ENCODE measurements at places on chromosomes 3 and 15. TPM values are rescaled to one million over a fixed set of nuclear protein-coding genes. Genes with fewer than 3 reads are reported as not detected.

Gene OR5H6
- not detected for total RNA-seq

Gene TMEM266
- 4.4 TPM for total RNA-seq

Gene PLSCR5
- not detected for total RNA-seq

Gene ISG20
- total RNA-seq: 18.5 TPM

Gene DNAH1
- 14.5 TPM for total RNA-seq

Gene UTS2B
- total RNA-seq: 2.4 TPM

DNA sequence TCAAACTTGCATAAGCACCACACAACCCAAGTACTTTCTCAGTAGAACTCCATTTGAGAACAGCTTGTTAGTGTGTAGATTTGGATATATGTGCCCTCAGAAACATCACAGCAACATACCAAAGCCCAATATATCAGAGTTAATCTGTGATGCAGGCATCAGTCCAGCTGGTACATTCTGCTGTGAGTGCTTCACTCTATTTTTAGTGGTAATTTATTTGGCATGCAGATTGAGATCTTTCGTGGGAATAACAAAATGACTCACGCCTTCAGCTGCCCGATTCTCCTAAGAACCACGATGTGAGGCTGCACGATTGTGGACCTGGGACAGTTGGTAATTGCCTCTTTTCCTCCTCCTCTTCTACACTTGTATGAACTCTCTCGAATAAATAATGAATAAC is 730.7 kb downstream of the SQOR start:
- H3K27me3 ChIP-seq: no peaks in the 10 kb centered on the region
- peak; percentile 12 for DNase-seq
- H3K4me1 ChIP-seq: no peaks in the 10 kb centered on the region
- H3K27ac ChIP-seq: no peak overlapping the region
- no peak overlapping the region for H3K4me3 ChIP-seq

DNA sequence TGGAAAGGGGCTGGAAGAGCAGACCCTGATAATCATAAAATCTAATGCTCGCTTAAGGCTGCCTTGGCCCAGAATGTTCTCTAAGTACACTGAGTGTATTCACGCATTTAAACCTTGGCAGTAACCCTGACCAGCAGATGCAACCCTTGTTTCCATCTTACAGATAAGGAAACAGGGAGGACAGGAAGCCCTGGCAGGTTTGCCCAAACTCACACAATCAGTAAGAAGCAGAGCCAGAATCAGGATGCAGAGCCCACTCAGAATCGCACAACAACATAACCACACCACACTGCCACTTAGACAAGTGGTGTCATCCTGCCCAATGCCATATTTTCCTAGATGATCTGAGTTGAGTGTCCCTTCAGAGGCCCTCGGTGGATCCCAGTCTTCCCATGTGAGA is 214.5 kb upstream of the HES1 start:
- no peak overlapping the region for H3K4me3 ChIP-seq
- no peaks in the 10 kb centered on the region for H3K27me3 ChIP-seq
- H3K36me3 ChIP-seq: no peaks in the 10 kb centered on the region
- no peak for DNase-seq
- H3K27ac ChIP-seq: no peak overlapping the region

GRCh38 chr3:65669163-65669875 is 369.4 kb downstream of the MAGI1 start:
- H3K36me3 ChIP-seq: no peaks in the 10 kb centered on the region
- H3K4me3 ChIP-seq: no peak overlapping the region
- no peaks in the 10 kb centered on the region for H3K27me3 ChIP-seq
- no peak for DNase-seq

- H3K4me1 ChIP-seq: no peaks in the 10 kb centered on the region
- H3K27me3 ChIP-seq: no peaks in the 10 kb centered on the region
- no peak overlapping the region for H3K27ac ChIP-seq
- H3K4me3 ChIP-seq: no peak overlapping the region
- no peaks in the 10 kb centered on the region for H3K36me3 ChIP-seq
Observed at GRCh38 chr15:39326306-39326975, 254.4 kb upstream of the THBS1 start.

- no peaks in the 10 kb centered on the region for H3K36me3 ChIP-seq
- no peak overlapping the region for H3K27ac ChIP-seq
- no peak for DNase-seq
- no peak overlapping the region for H3K4me3 ChIP-seq
- no peaks in the 10 kb centered on the region for H3K4me1 ChIP-seq
Observed at GRCh38 chr3:110900576-110900975, 171.0 kb upstream of the NECTIN3 start.

GRCh38 chr3:186187401-186188275 is 78.7 kb upstream of the ETV5 start:
- H3K36me3 ChIP-seq: no peaks in the 10 kb centered on the region
- H3K27ac ChIP-seq: no peak overlapping the region
- no peak for DNase-seq

DNA sequence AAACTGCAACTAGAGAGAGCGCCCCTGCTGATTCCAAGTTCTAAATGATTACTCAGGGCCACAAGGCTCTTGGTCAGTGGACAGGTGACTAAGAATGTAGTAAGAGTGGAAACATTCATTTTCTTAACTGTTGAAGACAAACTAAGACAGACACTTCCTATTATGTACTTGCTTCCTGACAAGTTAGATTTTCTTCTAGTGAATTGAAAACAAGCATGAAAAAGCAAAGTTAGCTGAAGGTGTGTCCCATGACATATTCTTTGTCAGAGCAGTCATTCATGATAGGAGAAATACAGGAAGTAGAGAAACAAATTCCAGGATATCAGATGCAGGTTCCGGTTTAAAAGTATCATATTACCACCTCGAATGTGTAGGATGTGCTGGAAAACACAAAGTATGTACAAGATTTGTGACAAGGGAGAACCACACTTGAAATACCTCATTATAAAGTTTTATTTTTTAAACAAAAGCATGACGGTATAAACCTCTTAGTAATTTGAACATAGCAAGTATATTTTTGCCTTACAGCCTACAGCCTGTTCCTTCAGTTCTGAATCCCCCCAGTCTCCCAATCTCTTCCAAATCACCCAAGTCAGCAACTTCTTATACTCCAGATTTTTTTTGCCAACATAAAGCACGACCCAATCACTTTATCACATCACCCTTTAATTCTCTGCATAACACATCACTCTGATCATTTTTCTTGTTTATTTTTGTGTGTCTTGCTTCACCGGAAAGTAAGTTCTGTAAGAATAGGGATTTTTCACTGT is 6.2 kb downstream of the TSPAN3 start:
- no peaks in the 10 kb centered on the region for H3K27me3 ChIP-seq
- H3K4me3 ChIP-seq: no peak overlapping the region
- H3K4me1 ChIP-seq: peaks cover 32% of the 10 kb centered on the region
- DNase-seq: no peak
- no peak overlapping the region for H3K27ac ChIP-seq

GRCh38 chr3:120418866-120419490 is 31.8 kb downstream of the FSTL1 start:
- peaks cover 25% of the 10 kb centered on the region for H3K4me1 ChIP-seq
- DNase-seq: peak; percentile 69

DNA sequence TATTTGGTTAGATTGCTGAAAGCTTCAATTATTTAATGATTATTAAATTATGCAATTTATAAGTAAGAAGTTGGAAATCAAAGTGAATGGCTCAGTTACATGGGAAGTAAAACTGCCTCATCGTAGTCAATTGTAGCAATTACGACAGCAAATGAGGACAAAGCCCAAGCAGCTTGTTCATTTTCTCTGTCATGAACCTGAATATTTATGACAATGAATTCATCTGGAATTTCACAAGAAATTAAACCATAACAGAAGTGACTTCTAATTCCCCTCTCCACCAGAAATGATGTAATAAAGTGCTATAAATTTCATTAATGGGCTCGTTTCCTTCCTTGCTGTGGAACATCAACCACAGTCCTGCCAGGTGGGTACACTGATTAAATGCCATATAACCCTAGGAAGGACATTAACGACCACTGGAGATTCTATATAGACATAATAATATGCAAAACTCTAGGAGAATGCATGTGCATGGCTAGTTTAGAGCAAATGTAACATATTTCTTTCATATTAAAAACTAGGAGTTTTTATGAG is 273.8 kb upstream of the DCBLD2 start:
- H3K36me3 ChIP-seq: no peaks in the 10 kb centered on the region
- no peak overlapping the region for H3K4me3 ChIP-seq
- no peak overlapping the region for H3K27ac ChIP-seq
- DNase-seq: no peak
- H3K27me3 ChIP-seq: no peaks in the 10 kb centered on the region

DNA sequence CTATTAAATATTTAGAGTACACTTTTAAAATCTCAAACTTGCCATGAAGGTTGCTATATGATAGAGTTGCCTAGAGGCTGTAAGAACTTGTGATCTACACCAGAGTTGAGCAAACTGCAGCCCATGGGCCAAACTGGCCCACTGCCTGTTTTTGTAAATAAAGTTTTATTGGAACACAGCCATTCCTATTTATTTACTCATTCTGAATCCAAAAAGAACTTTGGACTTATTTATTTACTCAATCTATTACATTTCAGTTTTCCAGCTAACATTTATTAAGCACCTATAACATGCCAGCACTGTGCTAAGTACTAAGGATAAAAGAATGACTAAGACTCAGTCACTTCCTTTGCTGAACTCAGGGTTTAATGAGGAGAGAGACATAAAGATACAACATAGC is 403.6 kb downstream of the ERC2 start:
- H3K36me3 ChIP-seq: no peaks in the 10 kb centered on the region
- H3K4me3 ChIP-seq: no peak overlapping the region
- H3K4me1 ChIP-seq: no peaks in the 10 kb centered on the region
- DNase-seq: no peak
- no peak overlapping the region for H3K27ac ChIP-seq

DNA sequence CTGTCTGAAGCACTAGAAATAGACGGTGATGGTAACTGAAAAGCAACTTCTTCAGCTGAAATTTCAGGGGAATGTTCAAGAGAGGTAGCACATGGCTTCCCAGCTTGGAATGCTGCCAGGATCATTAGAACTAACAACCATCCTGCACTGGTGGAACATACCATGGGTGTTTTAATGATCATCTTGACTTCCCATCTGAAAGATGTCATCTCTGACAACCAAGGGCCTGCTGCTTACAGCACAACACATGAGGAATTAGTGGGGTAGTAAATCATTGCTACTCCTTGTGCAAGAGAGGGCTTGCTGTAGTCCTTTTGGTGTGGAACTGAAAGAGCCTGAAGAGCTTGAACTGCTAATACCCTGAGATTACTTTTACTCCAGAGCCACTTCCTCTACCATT is 853.7 kb downstream of the MCTP2 start:
- no peaks in the 10 kb centered on the region for H3K27me3 ChIP-seq
- DNase-seq: peak; percentile 43
- H3K4me1 ChIP-seq: no peaks in the 10 kb centered on the region
- H3K36me3 ChIP-seq: no peaks in the 10 kb centered on the region

DNA sequence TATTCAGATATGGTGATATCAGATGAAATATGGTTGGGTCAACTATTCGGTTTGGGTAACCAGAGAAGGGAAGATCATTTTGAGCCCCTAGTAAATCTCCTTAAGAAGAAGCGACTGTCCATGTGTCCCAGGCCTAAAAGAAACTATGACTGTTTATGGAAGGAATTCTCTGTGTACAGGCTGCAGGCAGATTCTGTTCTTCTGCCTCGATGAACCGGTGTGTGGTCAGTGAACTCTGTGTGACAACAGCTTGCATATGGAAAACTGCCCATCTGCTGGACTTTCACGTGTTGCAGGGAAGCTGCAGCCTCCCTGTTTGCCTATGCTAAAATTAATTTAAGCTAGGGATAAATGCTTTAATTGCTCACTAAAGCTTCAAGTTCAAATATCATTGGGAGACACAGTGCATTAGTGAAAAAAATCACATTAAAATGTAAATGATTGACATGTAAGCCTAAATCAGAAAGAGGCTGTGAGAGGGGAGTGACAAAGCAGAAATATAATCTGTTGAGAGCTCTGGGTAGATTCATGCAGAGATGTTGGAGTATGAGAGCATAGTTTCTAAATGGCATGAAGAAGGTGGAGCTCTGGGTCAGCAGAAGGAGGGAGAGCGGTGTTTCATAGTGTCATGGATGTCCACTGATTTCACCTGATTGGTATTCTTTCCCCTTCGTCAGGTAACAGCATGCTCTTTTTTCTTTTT is 65.4 kb upstream of the PFN2 start:
- H3K4me3 ChIP-seq: no peak overlapping the region
- H3K27me3 ChIP-seq: no peaks in the 10 kb centered on the region
- no peaks in the 10 kb centered on the region for H3K4me1 ChIP-seq
- DNase-seq: no peak
- H3K27ac ChIP-seq: no peak overlapping the region

DNA sequence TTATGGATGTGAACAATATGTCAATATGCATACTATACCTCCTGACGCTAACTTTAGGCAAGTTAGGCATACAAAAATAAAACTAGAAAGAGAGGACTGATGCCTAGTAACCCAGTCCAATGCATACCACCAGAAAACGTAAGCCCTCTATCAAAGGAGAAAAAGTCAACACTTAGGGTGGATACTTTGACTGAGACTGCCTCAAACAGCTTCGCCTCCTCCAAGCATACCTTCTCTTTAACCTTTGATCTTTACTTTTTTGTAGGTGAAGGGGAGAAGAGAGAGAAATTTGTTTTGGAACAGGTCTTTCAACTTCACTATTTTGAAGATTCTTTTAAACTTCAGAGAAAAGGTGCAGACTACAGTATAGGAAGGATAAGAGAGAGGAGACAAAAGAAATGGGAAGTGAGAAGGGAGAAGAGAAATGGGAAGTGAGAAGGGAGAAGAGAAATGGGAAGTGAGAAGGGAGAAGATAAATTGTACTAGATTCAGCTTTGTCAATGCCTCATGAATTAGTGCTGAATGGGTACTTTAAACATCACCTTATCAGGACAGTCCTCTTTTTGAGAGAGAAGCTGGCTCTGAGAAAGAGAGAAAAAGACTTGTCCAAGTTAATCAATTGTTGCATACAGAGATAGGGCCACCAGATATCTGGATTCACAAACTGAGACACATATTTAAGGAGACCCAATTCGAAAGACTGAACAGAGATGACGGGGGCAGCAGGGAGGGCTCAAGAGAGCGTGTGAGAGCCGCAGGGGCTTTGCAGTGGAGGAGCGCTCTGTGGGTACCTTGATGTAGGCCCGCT is 1.0 kb downstream of the P3H2 start:
- H3K4me1 ChIP-seq: peaks cover 8% of the 10 kb centered on the region
- no peaks in the 10 kb centered on the region for H3K27me3 ChIP-seq
- peak overlapping the region; percentile 43 for H3K4me3 ChIP-seq
- no peak for DNase-seq
- no peaks in the 10 kb centered on the region for H3K36me3 ChIP-seq

All from lung (tissue), 17 donors.